GM12891 (cell line): ENCODE measurements at places on chromosomes 1 and 21.

- DNase-seq: no peak
Measured at GRCh38 chr1:74835051-74835450, 102.1 kb downstream of the TYW3 start.

GRCh38 chr1:162446946-162447345 lies 35.0 kb upstream of the SH2D1B start:
- no peak for DNase-seq

DNA sequence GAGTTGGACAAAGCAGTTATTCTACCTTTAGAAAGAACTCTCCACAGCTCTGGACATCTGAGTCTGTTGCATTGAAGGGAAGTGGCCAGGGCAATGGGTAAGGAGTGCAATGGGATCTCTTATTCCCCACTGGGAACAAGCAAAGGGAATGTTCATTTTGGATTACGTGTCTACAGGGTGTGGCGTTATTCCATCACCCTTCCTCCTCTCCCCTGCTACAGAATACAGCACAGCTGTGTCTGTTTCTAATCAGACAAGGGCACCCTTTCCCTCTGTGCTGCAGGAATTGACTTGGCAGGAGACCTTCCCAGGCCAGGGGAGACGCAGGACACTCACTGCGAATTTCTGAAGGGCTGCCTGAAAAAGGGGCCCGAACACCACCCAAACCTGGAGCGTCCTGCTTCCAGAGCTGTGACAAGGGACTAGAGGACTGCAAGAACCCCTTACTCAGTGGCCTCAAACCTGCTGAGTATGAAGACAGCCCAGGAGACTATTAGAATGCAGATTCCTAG lies 163.6 kb upstream of the RAB4A start:
- DNase-seq: no peak

DNA sequence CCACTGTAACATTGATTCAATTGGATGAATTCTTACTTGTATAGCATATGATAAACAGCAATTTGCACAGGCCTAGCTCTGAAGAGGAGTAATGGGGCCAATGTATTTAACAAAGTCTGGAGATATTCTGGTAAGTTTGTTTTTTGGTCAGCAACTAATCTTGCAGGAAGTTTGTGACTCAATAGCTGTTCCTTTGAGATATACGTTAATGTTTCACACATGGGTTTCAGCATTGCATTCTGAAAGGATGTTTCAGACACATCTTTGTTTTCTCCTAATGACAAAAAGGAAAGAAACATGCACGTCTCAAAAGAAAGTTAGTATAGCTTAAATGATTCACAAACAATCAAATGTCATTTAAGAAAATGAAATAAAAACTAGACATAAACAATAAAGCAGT lies 49.0 kb downstream of the LTN1 start:
- no peak for DNase-seq

DNA sequence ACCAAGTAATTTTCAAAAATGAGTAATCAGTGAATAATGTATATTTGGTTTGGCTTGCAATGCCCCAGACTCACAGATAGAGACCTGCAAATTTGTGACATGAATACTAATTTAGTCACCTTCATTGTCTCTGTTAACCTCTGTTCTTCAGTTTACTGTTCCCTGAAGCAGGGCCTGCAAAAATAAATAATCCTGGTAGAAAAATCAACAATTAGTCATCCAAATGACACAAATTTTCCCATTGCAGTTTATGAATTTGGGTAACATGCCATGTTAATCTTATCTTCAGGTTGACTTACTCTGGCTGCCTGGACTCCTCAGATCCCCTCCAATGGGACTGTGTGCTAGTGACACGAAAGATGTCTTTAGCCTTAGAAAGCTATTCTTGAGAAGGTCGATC lies 289.5 kb downstream of the PAPPA2 start:
- DNase-seq: no peak

DNA sequence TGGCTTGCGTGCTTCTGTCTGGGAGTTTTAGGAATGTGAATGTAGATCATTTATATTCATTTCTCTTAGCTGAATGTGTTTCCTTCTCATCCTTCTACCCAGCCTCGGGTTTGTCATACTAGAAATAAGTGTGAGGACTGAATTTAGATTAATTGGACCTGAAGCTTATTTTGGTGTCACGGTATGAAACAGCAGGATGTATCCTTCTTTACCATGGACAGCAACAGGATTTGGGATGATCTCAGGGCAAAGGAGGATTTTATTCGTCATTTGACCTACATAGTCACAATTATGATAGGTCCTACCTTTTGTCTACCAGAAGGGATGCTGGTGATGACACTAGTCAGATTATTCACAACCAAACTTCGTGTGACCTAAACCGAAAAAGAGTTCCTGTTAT lies 127.4 kb downstream of the FMN2 start:
- no peak for DNase-seq

DNA sequence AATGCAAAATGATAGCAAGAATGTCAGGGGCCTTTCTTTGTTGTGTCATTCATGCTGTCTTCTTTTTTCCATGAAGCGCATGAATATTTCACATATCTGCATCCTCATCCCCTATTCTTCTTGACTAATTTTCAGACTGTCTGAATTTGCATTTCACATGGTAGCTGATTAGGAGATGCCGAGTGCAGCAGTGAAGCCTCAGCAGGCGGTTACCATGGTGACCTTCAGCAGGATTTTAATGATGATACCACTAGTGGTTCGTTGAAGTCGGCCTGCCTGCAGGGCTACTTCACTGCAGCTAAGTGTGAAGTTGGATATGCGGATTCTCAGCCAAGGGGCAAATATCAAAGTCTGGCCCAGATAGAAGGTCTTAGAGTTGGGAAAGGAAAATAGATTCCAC lies 141.8 kb downstream of the NEK7 start:
- no peak for DNase-seq

GRCh38 chr1:98355656-98356383 lies 305.7 kb upstream of the SNX7 start:
- DNase-seq: no peak

- DNase-seq: no peak
Measured at GRCh38 chr1:218694636-218695035, 349.5 kb downstream of the TGFB2 start.

GRCh38 chr1:116674011-116674531 lies 6.5 kb upstream of the IGSF3 start:
- no peak for DNase-seq

- DNase-seq: no peak
Measured at GRCh38 chr1:203178821-203179666, 3.4 kb upstream of the MYBPH start.

- DNase-seq: no peak
Measured at GRCh38 chr1:115133440-115133839, 44.1 kb upstream of the TSPAN2 start.

- DNase-seq: no peak
Measured at GRCh38 chr1:87899017-87899416, 570.3 kb downstream of the LMO4 start.

DNA sequence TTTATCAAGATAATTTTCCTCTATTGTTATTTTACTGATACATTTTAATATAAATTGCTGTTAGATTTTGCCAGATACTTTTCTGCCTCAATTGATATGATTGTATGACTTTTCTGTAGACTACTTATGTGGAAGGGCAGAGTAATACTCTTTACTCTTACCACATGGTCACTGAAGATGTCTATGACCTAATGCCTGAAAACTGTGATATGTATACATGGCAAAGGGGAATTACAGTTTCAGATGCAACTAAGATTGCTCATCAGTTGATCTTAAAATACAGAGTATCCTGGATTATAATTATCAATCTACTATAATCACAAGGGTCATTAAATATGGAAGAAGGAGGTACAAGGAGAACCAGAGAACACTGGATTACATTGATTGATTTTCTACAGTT lies 1528.0 kb downstream of the BRINP3 start:
- no peak for DNase-seq

DNA sequence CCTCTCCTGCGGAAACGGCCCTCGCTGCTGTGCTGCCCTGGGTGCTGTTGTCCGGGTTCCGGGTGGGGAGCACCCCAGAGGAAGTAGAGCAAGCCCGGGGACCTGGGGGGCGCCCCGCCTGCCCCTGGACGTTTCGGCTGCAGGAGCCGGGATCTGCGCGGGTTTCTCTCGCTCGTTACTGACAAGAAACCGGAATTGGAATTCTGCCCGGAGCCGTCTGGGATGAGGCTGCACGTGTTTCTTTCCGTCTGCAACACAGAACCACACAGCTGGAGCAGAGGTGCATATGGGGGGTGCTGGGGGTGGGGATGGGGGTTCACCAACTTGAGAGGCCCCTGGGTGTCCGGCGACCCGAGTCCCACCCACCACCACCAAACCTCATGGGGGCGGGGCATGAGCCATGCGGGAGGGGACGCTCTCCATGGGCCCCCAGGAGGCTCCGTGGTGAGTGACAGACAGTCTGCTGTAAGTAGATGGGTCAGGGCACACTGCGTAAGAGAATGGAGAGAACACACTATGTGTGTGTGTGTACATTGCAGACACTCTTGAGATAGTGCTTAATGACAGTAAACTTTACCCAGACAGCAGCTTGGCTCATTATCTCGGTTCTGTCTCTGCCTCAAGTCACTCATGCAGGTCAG lies 261.4 kb upstream of the C1orf174 start:
- no peak for DNase-seq

DNA sequence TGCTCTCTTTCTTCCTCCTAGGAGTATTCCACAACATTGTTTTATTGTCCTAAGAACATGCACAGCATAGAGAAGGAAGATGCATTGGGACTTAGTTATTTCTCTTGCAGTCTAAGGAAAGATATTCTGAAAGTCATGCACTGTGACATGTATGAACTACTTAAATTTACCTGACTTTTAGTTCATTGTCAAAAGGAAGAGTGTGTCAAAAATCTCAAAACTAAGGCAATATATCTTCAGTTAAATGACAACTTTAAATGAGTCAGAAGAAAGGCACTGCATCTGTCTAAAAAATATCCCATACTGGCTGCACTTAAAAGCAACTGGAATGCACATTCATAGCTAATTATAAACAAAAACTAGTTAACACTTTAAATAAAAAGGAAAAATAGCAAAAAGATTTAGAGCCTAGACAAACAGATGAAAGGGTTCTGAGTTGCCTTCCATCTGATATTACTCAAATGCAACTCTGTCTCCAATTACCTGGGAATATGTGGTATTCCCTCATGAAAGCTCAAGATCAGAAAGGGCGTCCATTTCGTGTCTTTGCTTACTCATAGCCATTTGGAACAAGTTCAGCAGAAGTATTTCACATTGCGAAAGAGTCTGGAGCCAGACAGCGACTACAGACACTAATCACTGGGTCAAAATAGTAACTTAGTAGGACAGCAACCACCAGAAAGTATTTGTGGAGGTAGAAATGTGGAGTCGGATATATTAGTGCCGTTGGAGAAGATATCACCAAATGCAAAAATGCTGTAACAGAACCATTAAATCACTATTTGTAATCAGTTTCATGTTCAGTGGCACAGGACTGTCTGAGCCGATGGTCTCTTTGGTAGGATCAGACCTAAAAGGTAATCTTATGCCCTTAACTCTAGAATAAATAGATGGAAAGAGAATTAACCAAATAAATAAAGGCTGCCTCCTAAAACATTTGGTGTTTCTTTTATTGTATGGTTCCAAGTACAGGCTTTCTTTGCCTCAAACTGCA lies 225.7 kb downstream of the GREM2 start:
- no peak for DNase-seq

DNA sequence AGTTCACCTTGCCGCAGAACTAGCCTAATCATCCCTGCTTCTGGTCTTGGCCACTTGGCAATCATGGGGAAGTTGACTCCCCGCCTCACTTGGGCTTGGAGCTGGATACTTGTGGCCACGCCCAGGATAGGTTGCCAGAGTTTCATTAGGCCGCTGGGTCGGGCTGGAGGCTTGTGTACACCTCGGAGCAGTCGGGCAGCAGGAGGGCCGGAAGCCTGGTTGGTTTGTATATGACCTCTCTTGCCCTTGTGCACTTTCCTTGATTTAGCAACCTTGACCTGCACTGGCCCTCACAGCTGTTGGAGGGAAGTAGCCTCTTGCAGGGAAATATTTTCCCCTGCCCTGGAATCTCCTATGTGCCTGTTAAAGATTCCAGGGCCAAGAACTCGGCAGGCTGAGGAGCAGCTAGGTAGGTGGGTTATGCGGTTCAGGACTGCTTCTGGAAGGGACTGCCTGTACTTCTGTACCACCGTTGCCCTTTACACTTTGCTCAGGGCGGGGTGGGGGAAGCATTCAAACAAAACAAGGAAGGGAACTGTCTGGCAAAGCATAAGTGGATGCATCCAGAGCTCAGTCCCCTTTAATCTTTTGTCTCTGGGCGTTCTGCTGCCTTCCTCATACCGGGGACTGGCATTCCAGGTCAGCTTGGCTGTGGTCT lies 83.5 kb downstream of the UCK2 start:
- no peak for DNase-seq

DNA sequence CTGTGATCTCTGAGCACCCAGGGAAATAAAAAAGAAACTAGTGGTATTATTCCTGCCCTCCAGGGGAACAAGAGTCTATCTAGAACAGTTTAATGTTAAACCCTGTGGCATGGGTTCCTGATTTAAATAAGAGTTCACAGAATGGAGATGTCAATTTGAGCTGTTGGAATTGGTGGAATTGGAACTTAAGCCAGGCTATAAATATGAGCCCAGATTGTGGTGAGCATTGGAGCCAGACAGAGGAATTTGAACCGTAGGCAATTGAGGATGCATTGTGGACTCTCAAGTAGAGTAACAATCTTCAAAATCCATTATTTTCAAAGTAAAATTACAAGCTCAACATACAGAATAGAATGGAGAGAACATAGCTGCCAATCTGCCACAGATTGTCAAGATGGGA lies 98.2 kb downstream of the NEK7 start:
- DNase-seq: no peak

DNA sequence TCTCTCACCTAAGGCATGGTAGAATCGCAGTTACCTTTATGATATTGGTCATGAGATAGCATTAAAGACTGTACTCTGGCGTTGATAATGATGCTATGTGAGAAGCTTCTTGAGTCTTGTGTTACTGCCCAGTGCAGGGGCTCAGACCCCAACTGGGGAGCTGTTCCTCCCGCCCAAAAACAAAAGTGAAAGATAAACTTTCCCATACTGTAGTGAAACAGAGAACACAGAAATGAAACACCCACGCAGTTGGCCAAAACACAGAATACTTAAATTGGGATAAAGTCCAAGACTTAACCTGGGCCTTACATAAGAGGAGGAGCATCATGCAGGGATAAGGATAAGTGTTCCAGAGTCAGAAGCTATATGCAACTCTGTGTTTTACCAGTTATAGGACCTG lies 130.6 kb downstream of the HHIPL2 start:
- DNase-seq: no peak

- no peak for DNase-seq
Measured at GRCh38 chr21:29172282-29172681, 41.8 kb downstream of the MAP3K7CL start.

- DNase-seq: no peak
Measured at GRCh38 chr1:52542085-52542688, 10.7 kb downstream of the TUT4 start.

- no peak for DNase-seq
Measured at GRCh38 chr1:24558902-24559791, 3.3 kb downstream of the NCMAP start.

- DNase-seq: peak; percentile 79
Measured at GRCh38 chr1:36609241-36610027, 126.7 kb upstream of the CSF3R start.

DNA sequence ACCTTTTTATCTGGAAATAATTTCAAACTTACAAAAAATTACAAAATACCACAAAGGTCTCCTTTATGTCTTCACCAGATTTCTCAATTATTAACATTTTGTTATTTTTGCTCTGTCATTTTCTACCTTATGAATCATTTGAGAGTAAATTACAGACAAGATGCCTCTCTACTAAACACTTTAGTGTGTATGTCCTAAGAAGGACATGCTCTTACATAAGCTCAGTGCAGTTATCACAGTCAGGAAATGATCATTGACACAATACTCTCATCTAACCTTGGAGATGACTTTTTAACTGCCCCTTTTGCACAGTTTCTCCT lies 378.9 kb upstream of the RUNX1 start:
- DNase-seq: no peak

- DNase-seq: no peak
Measured at GRCh38 chr1:157739229-157739901, 37.6 kb downstream of the FCRL2 start.
